ENCODE measurements at places on chromosomes 2 and 18.

DNA sequence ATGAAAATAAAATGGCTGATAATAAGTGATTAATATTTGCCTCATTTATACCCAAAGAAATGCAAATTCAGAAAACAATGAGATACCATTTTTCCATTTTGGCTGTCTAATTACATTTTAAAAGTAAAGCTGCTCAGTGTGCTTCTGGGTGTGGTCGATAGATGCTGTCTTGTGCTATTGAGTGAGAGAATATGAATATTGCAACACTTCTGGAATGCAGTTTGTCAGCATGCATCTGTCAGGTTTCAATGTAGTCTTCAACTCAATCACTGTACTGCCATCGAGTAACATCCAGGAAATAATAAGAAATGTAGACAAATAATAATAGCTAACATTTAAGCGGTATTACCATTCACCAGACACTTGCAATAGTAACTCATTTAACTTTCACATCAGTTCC is 3.9 kb downstream of the IL18R1 start:
- DNase-seq, result no peak

- DNase-seq, result peak; percentile 49
Observed at GRCh38 chr18:2104620-2105462, 466.5 kb downstream of the METTL4 start.

DNA sequence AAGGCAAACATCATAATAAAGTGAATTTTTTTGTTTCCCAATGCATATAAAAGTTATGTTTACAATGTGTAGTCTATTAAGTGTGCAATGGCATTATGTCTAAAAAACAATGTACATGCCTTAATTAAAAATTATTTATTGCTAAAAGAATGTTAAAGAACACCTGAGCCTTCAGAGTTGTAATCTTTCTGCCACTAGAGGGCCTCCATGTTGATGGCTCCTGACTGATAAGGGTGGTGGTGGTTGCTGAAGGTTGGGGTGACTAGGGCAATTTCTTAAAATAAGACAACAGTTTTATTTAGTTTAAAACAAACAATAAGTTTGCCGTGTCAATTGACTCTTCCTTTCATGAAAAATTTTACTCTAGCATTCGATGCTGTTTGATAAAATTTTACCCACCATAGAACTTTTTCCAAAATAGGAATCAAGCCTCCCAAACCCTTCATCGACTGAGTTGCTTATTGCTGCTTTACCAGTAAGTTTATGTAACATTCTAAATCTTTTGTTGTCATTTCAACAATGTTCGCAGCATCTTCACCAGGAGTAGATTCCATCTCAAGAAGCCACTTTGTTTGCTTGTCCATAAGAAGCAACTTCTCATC is 32.3 kb downstream of the MAP3K2 start:
- DNase-seq, result peak; percentile 15

- no peak for DNase-seq
Observed at GRCh38 chr2:20972110-20972509, 71.8 kb downstream of the APOB start.

- no peak for DNase-seq
Observed at GRCh38 chr2:3349211-3349693, 28.4 kb downstream of the EIPR1 start.

- DNase-seq, result no peak
Observed at GRCh38 chr2:74168739-74169138, 9.9 kb downstream of the MOB1A start.

DNA sequence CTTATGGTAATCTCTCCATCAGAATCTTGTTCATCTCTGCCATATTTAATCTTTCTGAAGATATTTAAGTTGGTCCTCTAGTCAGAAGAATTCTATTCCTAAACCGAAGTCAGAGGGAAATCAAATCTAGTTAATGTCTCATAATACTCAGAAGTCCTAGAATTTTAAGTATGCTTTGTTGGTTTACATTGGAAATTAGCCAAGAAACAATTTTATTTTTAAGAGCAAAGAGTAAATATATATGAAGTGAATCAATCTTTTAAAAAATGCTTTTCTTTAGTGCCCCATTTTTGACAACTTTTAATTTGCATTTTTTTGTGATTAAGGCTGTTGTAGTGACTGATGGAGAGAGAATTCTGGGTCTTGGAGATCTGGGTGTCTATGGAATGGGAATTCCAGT is 38.1 kb downstream of the ME2 start:
- no peak for DNase-seq

DNA sequence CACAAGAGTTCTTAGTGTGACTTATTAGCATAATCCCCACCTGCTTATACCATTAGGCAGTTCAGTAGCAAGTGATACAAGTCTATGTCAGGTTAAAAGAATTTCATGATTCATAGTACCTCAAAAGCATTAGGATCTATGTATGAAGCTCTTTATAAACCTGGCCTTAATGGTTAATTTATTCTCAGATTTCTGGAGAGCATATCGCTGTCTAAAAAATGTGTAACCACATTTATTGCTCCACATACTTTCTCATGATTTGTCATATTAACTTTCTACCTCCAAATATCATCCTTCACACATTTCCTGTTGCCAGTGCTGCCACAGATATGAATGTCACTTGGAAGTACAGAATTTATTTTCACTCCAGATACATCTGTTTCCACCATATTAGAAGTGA is 332.8 kb upstream of the MAP2 start:
- DNase-seq, result no peak

GRCh38 chr18:13309748-13310670 is 91.4 kb downstream of the LDLRAD4 start:
- DNase-seq, result no peak

DNA sequence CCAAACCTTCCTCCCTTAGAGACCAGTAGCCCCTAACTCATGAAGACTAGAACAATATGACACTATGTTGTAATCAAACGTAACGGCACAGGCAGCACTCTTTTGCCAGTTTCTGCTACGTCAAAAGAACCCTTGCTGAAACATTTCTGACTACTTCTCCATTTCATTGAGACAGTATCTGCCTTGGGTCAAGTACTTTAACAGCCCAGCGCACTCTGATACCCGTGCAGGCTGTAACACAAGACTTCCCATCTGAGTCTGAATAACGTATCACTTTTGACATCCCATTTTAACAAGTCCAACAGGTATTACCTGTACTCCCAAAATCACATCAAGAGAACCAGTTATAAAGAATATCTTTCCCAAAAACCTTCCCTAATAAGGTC is 38.4 kb downstream of the TBC1D8 start:
- no peak for DNase-seq

DNA sequence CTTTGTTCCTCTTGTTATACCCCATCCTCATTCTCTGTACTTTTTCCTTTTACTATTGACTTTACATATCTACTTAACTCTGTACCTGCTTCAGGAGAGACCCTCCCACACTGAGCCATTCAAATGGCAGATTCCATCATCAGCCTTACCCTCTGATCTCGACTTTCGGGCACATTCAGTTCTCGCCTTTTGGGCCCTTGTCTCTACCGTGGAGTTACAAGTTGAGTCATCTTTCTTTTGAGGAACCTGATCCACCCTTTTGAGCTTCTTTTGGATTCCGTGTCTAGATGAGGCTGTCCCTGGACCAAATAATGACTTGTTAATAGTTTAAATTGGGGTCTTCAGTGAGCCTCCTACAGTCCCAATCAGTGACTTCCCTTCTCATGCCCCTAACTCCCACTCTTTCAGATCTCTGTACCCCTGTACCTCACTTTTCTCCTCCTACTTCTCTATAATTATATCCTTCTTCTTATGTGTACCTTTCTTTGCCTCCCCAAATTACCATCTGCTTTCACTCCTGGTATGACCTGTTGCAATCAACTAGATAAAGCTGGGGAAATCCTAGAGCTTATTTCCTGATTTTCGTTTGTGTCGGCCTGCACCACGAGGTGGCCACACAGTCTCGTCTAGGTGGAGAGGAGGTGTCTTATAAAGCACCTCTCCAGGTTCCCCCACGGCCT is 17.2 kb downstream of the SP110 start:
- peak; percentile 54 for DNase-seq

- DNase-seq, result no peak
Observed at GRCh38 chr2:169796441-169796840, 2.2 kb upstream of the SSB start.

GRCh38 chr2:173199294-173199693 is 123.6 kb downstream of the MAP3K20 start:
- no peak for DNase-seq

- no peak for DNase-seq
Observed at GRCh38 chr2:199484927-199485326, 27.2 kb upstream of the SATB2 start.

DNA sequence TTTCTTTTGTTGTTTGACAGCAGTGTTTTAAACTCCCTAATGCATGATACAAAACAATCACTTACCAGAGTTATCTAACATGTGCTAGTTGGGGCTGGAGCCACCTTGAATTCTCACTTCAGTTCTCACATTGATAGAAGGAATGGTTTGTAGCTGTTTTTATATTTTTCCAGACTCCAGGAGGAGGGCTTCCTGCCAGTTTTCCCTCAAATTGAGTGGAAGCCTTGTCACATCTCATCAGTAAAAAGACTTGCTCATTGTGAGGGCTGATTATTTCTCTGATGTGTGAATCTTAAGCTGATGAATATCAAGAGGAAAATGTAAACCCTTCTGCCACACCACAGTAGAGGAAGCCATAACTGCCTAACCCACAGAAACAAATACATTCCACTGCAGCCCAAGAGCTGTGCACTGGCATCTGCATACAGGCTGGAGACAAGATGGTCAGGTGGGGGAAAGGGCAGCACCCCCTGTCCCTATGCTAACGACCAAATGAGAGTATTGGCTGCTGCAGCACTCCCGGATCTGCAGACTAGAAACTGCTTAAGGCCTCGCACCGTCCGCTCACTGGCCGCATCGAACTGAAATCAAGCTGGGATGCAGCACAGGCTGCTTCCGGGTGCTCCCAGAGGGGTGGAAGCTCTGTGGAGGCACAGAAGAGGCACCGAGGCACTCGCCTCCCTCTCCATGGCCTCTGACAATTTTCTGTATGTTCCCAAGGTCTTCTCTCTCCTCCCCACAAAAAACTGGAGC is 73.7 kb upstream of the TPO start:
- no peak for DNase-seq

GRCh38 chr2:8677646-8678592 is 3.9 kb upstream of the ID2 start:
- peak; percentile 51 for DNase-seq

DNA sequence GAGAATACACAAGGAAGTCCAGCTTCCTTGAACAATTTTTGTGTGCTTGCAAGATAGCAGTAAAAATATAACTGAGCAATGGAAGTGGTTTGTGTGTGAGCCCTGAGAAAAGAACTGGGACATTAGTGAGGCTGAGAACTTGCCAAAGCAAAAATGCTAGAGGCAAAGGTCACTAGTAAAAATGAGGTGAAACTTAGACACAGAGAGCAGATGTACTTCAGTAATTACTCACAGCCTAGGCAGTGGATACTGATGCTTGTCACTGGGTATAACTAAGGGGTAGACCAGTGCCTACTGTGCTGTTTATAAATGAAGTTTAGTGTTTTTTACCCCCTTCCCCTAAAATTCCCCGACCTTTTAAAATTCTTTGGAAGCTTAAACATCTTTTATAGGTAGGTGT is 450.1 kb downstream of the LPIN1 start:
- DNase-seq, result no peak

DNA sequence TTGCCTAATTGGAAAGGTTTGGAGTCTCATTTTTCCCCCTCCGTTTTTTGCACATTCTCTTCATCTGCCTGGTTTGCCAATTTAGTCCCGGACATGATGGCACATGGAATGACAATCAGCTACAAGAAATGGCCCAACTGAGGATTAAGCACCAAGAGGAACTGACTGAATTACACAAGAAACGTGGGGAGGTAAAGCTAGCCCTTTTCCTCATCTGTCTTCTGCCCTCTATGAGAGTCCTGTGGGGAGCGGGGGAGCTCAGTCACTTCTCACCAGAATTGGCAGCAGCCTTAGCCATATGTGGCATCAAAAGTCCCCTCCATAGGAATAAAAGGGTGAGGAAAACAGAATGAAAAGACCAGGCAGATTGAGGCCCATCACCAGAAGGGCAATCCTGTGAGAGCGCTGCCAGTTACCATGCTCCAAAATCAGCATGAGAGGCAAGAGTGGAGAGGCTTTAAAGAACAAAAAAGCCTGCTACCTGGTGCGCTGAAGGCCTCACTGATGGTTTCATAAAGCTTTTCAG is 11.6 kb downstream of the ATG16L1 start:
- DNase-seq, result no peak

DNA sequence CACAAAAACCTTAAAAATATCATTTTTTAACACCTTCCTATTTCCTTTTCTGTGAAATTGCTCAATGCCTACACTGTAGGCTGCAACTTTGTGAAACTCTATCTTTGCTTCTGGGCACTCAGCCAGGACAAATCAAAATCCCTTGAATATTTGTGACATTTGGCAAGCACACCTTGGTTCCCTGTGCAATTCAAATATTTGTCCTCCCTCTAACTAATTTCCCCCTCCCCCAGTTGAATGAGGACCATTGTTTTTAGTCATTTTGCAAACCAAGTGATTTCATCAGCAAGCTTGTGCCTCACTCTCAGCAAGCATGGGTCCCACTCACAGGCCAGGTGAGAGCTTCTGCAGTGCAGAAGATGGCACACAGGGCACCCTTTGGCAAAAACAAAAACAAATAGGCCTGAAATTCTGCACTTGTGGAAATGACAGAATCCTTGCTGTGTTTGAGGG is 541.5 kb downstream of the CNTNAP5 start:
- DNase-seq, result no peak

DNA sequence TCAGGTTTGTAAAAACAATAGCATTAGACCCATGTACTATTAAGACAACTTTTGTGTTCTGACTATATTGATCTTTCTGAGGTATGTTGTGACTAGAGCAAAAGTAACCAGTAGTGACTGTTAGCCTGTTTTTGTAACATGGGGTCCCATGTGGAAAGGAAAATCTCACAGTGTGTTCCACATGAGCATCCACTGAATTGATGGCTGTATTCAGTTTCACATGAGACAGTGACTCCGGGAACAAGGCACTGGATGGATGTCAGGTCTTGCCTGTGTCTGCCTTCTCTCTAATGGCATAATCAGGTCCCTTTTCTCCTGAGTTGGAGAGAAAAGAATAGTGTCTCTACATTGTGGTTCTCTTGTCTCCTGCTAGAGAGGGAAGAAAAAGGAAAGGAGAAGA is 27.5 kb downstream of the TMEM178A start:
- DNase-seq, result no peak

DNA sequence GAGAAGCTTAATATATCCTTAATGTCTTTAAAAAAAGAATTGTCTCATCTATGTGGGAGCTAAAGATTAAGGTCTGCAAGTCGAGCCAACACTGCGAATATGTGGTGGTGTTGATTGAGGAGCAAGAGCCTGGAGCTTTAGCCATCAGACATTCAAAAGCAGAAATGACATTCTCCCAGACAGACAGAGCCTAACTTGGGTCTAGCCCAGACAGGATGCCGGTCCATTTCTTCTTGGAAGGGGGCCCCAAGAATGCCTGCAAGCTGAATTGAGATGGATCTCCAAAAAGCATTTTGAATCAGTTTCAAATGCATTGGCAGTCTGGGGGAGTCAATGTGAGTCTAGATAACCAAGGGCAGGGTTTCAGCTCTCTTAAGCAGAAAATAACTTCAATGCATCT is 30.1 kb upstream of the EML4 start:
- no peak for DNase-seq

GRCh38 chr2:131543385-131543891 is 15.8 kb downstream of the CCDC74A start:
- no peak for DNase-seq
